ENCODE measurements at places on chromosomes 1 and 21. TPM values are rescaled to one million over a fixed set of nuclear protein-coding genes. Genes with fewer than 3 reads are reported as not detected.
A peak's percentile ranks its signal among the peaks of the same experiment; 100 is the strongest.

DNA sequence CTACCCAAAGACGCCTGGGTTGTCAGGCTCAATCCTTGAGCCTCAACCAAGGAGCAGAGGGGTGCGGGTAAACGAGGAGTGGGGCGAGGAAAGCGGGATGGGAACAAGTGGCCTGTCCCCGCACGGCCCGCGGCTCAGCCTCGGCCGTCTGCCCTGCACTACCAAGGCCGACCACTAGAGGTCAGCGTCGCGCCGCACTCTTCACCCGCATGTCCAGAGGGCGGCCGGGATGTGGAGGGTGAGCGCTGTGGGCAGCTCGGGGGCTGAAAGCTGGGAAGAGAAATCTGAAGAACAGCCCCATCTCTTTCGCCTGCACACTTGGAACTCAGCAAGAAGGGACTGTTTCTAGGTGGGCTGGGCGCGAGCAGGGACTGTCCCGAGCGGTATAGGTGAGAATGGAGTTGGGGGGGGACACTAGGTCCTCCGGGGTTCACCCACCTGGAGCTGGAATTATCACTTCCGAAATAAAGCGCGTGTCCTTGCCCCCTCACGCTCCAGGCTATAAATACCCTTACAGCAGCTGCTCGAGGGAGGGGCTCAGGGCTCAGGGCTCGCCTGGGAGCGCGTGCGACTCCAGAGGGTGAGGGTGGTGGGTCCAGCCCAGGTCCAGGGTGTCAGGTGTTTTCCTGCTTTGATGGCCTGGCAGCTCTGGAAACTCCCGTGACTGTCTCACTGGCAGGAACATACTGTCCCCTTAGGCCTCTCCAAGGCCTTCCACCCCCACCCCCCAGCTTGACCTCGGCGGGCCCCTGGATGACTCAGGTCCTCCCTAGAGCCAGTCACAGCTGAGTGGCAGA lies 9.8 kb downstream of the SLC30A2 start:
- no peaks in the 10 kb centered on the region for H3K36me3 ChIP-seq
- peak; percentile 97 for DNase-seq
- H3K27me3 ChIP-seq: no peaks in the 10 kb centered on the region
- H3K4me3 ChIP-seq: peak overlapping the region; percentile 68

DNA sequence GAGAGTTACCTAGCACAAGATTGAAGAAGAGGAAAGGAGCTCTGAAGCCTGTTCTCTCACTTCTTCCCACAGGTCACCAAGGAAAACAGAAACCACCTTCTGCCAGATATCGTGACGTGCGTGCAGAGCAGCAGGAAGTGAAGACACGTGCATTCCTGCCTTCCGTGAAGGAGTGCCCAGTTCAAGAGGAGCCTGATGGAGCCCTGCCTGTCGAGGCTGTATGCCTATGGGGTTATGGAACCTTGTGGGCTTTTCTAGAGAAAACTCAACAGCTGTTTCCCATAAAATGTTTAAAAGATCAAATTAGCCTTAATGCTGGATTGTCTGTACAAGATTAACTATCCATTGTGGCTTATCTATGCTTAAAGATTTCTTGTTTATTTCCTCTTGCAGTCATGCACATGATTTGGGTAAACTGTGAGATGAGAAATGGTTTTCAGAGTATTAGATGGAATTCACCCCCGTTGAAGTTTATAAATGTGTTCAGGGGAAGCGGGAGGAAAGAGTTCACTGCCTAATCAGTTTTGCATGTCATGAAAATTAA lies 27.8 kb downstream of the NTPCR start:
- peaks cover 6% of the 10 kb centered on the region for H3K36me3 ChIP-seq
- H3K27me3 ChIP-seq: no peaks in the 10 kb centered on the region
- H3K4me3 ChIP-seq: no peak overlapping the region

Gene OLFM3
- total RNA-seq: not detected

GRCh38 chr1:28646040-28646439 lies 2.4 kb upstream of the RNU11 start:
- H3K27ac ChIP-seq: no peak overlapping the region
- no peaks in the 10 kb centered on the region for H3K27me3 ChIP-seq
- no peak for DNase-seq

Data from thyroid gland (tissue), 4 donors.